Dermis microvascular lymphatic vessel endothelial cell (primary cell): ENCODE measurements at places on chromosomes 7 and 10.

DNA sequence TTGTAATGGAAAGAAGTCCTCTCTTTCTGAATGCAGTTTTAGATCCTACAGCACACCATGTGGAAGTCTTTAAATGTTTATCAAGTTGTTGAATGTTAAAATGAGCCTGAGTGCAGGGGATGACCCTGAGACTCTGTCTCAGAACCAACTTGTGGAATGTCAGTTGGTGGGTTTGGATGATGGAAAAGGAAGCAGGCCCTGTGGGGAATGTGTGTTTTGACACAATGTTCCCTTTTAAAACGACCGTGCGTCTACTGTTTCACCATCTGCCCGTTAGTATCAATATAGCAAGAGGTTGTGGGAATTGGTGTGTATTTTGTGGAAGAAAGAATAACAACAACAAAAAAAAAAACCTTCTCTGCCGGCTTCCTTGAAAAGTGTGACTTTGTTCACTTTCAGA is 8.3 kb downstream of the DYNC1I1 start:
- no peak for DNase-seq

DNA sequence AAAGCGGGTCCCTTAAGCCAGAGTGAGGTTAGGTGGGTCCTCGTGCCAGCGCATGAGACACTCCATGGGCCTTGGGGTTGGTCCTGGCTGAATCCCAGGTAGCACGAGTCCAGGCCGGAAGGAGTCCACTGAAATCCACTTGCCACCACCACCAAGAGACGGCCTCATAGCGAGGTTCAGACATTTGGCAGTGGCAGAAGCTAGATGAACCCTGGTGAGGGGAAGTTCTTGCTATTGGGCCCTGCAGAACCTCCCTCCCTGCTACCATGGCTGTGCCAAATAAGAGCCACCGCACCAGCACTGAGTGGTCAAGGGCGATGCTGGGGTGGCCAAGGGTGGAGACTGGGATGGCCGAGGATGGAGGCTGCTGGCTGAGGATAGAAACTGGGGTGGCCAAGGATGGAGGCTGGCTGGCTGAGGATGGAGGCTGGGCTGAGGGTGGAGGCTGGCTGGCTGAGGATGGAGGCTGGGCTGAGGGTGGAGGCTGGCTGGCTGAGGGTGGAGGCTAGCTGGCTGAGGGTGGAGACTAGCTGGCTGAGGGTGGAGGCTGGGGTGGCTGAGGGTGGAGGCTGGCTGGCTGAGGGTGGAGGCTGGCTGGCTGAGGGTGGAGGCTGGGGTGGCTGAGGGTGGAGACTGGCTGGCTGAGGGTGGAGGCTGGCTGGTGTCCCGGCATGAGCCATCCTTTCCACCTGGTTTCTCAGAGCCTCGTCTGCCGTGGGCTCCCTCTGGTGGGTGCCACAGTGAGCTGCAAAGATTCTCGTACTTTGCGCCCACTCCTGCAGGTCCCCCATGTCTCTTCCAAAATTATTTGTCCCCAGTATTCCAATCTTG is 88.2 kb downstream of the ELFN1 start:
- peak; percentile 24 for DNase-seq

- DNase-seq = peak; percentile 27
Observed at GRCh38 chr7:65441010-65441409, 67.4 kb downstream of the ZNF92 start.

GRCh38 chr7:142669074-142669654 is 80.1 kb upstream of the PRSS1 start:
- peak; percentile 32 for DNase-seq

GRCh38 chr10:20986049-20986448 is 88.9 kb upstream of the NEBL start:
- DNase-seq = peak; percentile 51

GRCh38 chr10:93821051-93821772 is 63.5 kb downstream of the LGI1 start:
- peak; percentile 42 for DNase-seq

GRCh38 chr10:8063128-8063908 is 8.8 kb downstream of the GATA3 start:
- DNase-seq = no peak

DNA sequence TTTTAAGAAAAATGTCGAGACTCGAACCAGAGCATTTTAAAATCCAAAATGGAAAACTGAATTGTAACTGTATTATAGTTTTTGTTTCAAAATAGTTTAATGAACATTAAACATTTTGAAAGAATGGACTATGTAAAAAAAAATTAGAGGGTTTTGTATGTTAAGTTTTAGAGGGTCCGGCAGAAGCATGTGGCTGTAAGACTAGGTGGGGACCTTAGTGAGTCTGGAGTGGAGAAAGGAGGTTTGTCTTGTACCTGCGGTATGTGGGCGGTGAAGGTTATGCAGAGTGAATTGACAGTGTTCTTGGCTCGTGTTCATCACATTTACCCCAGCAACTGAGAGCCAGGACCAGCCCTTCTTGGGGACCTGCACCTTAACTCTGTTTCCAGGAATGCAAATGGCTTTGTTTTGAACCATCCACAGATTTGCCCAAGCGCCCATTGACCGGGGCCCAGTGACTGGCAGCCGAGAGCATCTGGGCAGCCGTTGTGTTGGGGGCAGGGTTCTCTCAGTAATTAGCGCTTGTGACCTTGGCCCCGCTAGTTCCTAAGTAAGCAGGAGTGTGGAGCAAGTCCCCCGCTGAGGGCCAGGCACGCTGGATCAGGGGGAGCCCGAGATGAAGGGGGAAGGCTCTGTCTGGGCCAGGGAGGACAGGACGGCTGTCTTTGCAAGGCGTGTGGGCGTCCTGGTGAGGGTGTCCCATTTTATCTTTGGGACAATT is 1.4 kb upstream of the KLF6 start:
- no peak for DNase-seq

GRCh38 chr10:5568984-5569383 is 44.2 kb downstream of the CALML3 start:
- no peak for DNase-seq

GRCh38 chr7:29291723-29292618 is 97.4 kb downstream of the CHN2 start:
- no peak for DNase-seq

DNA sequence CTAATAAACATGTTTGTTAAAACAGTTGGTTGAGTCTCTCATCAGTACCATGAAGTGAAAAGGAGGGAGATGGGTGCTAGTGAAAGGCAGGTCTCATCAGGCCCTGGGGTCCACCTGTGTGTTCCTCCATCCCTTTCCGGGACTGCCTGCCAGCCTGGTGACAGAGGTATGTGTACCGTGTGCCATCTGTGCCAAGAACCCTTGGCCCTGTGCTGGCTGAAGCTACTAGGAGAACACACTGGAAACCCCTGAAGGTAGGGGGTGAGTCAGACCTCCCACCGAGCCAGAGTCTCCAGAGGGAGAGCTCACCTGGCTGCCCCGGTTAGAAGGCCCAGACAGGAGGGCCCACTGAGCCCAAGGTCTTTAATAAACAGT is 2.3 kb downstream of the DDIT4 start:
- peak; percentile 36 for DNase-seq

DNA sequence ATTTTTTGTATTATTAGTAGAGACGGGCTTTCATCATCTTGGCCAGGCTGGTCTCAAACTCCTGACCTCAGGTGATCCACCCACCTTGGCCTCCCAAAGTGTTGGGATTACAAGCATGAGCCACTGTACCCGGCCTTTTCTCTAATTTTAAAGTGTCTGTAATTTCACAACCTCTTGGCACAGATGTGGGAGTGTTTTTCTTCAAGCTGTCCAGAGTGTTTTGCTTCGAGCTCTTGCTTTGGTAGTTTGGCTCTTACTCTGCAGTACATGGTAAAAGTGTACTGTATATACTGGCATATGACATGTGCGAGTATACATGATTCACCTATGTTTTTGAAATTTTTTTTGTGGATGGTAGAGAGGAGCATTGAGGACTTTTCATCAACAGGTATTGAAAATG is 9.8 kb downstream of the SRGN start:
- no peak for DNase-seq

DNA sequence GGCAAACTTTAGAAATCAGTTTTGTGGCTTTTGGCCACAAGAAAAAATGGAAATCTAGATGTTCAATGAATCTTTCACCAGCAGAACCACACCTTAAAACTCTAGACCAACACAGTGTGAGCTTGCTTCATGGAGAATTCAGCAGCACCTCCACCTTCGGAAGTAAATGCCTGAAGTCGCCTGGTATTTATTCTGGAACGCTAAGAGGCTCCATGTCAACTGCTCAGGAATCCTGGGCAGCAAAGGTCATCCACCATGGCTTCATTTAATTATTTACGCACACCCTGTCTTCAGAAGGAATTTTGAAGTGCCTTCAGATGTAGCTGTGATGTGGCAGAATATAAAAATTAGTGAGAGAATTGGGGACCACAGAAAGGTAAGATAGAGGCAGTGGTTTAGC is 167.7 kb downstream of the GFRA1 start:
- no peak for DNase-seq

- DNase-seq = no peak
Observed at GRCh38 chr10:98852686-98853085, 383.0 kb downstream of the HPSE2 start.

GRCh38 chr7:106246902-106247711 is 37.7 kb downstream of the NAMPT start:
- DNase-seq = no peak

- DNase-seq = no peak
Observed at GRCh38 chr7:99419323-99420021, 10.7 kb downstream of the BUD31 start.

DNA sequence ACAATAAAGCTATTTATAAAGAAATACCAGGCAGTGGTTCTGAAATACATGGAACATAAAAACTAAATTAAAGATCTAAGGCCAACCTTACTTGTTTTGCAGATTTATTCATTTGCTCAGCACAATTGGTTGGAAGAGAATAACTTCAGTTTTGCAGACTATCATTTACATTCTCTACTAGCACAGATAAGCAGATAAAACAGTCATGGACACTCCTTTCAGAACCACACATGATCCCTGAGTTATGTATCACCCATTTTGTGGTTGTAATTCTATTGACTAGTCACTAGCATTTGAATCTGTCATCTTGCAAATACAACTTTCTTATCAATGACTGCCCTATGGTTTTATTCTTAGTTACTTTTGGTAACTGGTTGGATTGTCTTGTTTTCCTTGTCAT is 45.1 kb downstream of the PRKAR2B start:
- no peak for DNase-seq

GRCh38 chr10:126504063-126504760 is 115.9 kb upstream of the ADAM12 start:
- DNase-seq = peak; percentile 29

- no peak for DNase-seq
Observed at GRCh38 chr7:81926154-81926553, 156.3 kb upstream of the HGF start.

DNA sequence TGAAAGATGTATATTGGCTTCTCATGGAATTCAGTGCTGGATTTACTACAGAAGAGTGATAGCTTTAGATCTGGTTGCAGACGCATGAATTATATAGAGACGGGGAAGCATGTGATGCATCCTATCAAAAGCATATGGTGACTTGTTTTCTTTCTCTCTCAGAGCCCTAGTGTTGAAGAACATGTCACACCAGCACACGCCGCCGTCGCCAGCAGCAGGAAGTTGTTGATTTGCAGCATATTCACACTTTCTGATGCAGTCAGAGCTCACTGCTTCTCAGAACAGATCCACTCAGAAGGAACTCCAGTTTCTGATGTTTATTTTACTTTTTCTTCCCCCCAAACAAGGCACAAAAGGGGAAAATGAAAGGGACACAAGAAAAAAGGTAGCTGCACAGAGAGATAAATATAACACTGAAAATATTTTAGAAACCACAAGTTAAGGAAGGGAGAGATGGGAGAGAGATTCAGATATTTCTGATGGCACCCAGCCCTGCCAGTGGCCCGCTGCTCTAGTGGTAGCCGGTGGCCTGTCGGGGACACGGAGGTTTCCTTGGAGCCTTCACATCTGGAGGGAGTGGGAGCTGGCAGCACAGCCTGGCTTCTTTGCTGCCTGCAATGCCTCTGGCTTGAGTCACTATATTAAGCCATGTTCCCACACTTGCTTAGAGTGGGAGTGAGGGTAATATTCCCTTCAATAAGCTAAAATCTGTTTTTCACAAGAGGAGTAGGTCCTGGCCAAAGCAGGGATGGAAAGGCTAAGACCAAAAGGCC is 123.2 kb downstream of the NRP1 start:
- peak; percentile 22 for DNase-seq

GRCh38 chr10:102620138-102620590 is 24.1 kb upstream of the TRIM8 start:
- no peak for DNase-seq

GRCh38 chr7:117087639-117088396 is 134.5 kb downstream of the ST7 start:
- DNase-seq = no peak

DNA sequence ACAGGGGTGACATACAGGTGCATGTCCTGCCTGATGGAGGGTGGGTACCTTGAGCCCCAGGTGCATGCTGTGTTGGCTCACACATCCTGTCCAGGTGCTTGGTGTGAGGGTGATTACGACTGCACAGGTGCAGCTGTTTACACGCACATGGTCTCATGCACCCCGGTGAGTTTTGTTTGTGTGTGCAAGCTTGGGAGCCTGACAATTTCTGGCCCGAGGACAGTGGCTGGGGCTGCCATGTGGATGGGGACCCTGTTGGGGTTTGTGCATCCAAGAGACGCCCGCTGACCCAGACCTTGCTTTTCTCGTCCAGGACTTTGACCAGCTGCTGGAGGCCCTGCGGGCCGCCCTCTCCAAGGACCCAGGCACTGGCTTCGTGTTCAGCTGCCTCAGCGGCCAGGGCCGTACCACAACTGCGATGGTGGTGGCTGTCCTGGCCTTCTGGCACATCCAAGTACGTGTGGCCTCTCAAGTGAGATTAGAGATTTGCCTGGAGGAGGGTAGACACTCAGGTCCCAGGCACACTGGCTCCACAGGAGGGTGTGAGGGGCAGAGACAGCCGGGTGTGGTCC is 61.7 kb downstream of the PRF1 start:
- no peak for DNase-seq

- no peak for DNase-seq
Observed at GRCh38 chr7:70612811-70613210, 519.1 kb upstream of the GALNT17 start.

DNA sequence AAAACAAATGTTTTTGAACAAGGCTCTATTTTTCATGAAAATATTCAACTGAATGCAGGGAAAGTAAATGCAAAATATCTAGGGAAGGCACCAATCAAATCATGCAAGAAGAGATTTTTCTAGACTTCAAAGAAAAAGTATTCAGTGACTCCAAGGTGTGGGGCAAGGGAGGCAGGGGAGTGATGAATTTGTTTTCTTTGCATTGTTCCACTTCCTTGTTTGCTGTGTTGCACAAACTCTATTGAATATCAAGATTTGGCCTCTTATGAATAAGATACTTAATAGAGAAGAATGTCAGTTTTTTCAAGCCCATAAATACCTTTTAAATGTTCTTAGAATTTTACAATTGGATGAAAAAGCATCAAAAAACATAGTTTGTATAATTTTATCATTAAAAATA is 26.4 kb downstream of the STEAP1 start:
- no peak for DNase-seq

GRCh38 chr7:126079581-126079980 is 1150.0 kb upstream of the POT1 start:
- no peak for DNase-seq

- DNase-seq = no peak
Observed at GRCh38 chr10:47330366-47330765, 8.1 kb downstream of the GDF2 start.
